ENCODE measurements at places on chromosomes 5 and 9.

DNA sequence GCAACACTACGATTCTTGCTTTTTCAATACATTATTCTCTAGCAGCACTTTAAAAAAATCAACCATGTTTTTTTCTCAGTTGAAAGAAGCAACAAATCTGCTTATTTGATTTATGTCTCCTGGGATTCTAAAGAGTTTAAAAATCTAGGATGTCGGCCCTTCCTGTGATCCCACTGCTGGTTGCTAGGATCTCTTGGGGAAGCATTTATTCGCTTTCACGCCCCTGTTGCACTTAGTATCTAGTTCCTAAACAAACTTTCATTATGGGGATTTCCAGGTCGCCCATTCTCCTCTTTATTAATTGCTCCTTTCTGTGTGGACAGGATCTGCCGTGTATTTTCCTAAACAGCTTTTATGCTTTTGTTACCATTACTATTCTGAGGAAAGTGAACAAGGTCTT, 313.5 kb downstream of the AGTPBP1 start:
- DNase-seq = no peak

GRCh38 chr5:15609076-15609725, 109.2 kb downstream of the FBXL7 start:
- DNase-seq = no peak

DNA sequence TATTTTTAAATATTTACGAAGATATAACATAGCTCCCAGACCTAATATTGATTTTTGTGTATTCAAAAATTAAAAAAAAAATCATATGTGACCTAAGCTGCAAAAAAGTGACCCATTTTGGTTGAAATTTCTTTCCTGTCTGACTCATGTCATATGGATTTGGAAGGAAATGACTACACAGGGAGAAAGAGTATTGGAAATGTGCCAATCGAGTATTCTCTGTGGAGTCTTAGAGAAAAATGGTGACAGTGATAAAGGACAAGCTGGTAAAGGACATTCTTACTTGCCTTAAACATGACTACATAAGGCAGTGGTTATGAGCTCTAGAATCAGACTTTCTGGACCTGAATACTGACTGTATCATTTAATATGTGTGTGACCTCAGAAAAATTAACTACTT, 262.9 kb upstream of the PTPRD start:
- DNase-seq = peak; percentile 56

DNA sequence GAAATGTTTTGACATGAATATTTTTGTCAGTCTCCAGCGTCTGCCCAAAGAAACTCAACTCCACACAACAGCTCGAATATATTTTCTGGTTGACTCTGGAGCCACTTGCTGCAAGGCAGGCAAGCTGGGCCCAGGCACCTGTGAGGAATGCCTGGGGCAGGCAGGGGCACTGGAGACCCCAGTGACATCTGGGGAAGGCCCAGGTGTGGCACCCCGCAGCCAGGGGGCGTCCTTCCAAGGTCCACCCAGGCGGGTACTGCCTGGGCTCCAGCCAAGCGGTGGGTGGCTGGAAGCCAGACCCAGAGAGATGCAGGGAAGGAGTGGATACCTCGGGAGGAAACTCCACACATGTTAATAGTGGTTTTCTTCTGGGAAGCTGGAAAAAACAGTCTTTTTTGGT, 125.9 kb downstream of the PHF2 start:
- DNase-seq = no peak

- DNase-seq = no peak
These were observed 301.5 kb upstream of the ACTBL2 start for GRCh38 chr5:57784121-57784520.

- DNase-seq = peak; percentile 40
These were observed 96.7 kb upstream of the FER start for GRCh38 chr5:108650997-108651396.

DNA sequence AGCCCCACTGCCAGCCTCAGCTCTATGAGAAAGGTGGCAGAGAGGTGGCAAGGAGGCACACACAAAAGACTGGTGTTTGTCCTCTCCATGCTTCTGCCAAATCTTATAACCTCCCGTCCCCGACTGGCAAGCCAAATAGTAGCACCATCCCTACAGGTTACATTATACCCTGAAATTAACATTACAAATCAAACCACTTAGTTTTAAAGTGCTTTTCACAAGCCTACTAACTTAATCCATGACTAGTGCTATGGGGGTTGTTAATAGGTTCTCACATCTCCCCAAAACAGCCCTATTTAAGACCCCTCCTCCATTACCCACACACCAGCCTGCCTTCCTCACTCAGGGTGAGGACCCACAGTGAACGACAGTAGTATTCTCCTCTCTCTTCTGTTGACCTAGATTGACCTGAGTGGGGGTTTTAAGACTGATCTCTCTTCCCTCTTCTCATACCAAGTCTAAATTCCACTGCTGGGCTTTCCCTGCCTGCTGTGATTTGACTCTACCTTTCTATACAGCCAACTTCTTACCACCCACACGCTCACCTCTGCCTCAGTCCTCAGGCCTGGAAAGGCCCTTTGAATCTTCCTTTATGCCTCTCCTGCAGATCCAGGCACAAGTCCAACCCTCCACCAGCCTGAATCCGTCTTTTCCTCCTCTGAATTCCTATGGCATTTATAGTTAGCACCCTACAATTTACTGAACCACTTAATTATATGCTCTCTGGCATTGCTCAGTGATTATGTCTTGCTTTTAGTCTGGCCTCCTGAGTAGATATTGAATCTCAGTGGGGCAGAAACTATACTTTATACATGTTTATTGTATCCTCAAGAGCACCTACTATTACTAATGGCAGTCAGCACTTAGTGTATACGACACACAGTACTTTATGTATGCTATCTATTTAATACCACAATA, 116.1 kb downstream of the TMEM174 start:
- DNase-seq = no peak

DNA sequence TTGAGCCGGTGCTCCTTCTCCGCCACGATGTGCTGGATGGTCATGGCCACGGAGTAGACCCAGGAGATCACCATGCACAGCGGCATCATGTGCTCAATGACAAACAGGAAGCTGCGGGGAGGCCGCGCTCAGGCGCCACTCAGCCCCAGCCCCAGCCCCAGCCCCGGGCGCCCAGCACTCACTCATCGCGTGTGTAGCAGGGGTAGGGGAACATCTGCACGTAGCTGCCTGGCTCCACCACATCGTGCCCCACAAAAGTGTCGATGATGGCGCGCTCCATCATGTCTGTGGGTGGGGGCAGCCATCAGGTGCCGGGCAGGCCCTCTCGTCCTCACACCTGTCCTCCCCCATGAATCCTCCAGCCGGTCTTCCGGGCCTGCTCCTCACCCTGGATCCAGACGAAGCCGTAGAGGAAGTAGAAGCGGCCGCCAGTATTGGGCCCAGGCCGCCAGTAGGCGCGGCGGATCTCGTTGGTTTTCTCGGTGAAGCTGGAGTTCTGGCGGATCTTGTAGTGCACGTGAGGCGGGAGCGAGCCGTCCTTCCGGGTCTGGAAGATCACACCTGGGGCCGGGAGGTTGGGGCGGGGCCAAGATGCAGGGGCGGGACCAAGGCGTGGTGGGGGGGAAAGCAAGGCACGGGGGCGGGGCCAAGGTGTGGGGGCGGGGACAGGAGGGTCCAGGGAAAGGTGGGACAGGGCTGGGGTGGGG, 10.1 kb downstream of the ABCA2 start:
- DNase-seq = no peak

- DNase-seq = peak; percentile 19
These were observed 41.6 kb upstream of the POU5F2 start for GRCh38 chr5:93782978-93783377.

DNA sequence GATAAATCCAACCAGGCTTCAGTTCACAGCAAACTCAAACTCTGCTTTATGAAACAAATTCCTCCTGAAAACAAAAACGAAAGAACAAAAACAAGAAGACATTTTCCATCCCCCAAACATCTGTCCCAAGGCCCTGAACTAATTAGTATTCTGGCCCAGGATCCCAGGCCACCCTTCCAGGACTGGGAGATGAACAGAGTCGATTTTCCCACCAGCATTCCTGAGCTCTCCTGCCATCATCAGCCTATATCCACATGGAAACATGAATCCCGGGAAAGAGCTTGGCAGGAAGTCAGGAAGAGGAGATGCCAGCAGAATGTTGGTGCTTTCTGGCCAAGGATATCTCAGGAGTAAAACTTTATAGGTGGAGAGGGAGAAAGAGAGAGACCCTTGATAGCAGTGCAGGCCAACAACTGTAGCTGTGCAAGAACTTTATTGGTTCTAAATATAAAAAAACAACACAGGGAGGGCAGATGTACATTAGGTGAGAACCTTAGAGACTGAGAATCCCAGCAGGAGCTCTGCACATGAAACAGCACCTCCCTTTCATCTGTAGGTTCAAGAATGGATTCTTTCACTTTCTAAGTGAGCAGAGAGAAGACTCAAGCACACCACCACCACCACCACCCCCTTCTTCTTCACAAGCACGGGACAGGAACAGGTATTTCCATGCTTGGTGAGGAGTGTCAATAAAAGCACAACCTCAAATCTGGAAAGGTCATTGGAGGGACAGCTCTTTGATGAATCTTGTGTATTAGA, 190.7 kb upstream of the TAS2R1 start:
- DNase-seq = no peak

DNA sequence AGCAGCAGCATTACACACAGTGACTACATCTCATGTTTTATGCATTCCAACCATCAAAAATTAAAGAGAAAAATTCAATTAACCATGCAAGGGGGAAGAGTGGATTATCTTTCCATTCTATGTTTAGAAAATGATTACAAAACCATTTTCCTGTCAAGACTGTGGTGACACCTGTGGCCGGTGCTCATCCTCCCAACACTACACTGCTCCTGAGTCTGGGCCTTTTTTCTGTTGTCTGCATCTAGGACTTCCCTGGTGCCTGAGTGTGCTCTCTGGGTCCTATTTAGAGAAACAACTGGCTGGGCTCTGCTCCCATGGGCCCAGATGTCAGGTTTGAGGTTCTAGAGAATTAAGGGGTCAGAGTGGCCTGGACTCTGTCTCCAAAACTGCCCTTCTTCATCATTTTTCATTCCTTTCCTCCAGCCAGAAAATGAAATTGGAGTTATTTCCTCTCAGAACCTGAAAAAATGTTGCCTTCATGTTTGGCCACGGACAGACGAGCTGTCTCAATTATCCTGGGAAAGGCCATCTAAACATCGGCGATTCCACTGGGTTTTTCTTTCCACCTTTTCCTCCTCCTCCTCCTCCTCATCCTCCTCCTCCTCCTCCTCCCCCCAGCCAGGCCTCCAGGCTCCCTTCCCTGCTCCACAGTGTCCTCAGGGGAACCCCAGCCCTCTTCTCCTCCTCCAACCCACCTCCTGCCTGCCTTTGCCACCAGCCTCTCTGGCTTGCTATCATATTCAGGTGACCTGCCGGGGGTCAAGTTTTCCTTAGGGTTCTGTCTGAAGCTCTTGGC, 11.4 kb upstream of the ARSI start:
- DNase-seq = peak; percentile 33

- no peak for DNase-seq
These were observed 796.5 kb downstream of the CDH12 start for GRCh38 chr5:22056601-22057000.

GRCh38 chr9:37184905-37185867, 64.8 kb downstream of the ZCCHC7 start:
- no peak for DNase-seq

- DNase-seq = no peak
These were observed 27.0 kb downstream of the PLPPR1 start for GRCh38 chr9:101055516-101055915.

DNA sequence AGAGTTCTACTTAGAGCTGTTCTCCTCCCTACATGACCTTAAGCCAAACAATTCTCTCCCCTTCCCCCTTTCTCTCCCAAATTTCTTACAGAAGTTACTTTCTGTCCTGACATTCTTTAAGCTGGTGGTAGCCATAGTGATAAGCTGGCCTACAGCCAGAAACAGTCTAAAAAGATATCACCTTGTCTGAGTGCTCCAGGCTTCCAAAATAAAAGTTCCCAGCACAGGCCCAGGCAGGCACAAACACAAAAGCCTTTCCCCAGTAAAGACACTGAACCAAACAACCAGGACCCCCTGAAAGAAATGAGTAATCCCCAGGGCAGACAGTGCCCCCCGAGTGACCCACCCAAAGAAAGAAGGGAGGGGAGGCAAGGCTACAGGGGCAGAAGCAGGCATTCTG, 19.2 kb downstream of the SIL1 start:
- DNase-seq = peak; percentile 38

DNA sequence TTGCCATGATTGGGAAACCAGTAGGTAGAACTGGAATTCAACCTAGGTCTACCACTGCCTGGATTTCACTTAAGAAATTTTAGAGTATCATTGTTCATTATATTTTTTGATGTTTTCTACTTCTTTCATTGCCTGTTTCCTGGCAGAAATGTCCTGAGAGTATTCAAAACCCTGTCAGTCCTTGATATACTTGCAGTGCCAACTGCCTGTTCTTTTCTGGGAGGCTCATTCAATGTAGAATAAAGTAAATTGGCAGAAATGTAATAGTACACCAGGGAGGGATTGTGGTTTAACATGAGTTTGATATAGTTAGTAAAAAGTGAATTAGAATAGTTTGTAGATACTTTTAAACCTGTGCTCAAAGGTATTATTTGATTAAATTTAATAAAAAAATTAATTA, 286.3 kb downstream of the FBXL7 start:
- DNase-seq = no peak

DNA sequence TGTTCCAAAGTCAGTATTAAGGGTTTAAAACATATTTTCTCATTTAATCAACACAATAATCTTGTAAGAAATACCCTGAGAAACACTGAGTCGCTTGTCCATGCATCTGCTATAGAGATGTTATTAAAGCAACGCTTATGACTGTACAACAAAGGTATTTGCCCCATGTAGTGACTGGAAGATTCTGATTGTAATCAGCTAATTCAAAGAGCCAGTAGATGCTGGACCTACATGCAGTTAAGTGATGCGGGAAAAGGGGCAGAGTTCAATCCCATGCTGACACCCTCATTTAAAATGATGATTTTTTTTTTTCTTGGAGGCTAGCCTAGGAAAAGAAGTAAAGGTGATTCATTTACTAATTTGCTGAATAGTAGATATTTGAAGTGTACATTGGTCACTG, 149.3 kb upstream of the MTAP start:
- DNase-seq = peak; percentile 56

- peak; percentile 72 for DNase-seq
These were observed 190.1 kb downstream of the GNA14 start for GRCh38 chr9:77457916-77458592.

- no peak for DNase-seq
These were observed 6.0 kb downstream of the DMRT1 start for GRCh38 chr9:847505-847904.

DNA sequence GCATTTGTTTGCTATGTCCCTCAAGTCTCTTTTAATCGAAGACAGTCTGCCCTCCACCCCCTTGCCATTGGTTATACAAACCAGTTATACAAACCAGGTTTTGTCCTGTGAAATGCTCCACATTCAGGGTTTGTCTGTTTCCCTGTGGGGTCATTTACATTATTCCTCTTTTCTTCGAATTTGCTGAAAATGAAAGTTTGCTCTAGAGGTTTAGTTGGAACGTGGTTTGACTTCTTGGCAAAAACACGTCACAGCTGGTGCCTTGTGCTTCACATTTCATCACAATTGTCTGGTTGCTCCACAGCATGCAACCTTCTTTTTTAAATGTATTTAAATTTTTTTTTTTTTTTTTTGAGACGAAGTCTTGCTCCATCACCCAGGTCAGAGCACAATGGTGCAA, 4.2 kb upstream of the HAVCR2 start:
- no peak for DNase-seq

- no peak for DNase-seq
These were observed 64.0 kb upstream of the PTGER4 start for GRCh38 chr5:40615586-40616170.

Measured in kidney tubule cell (primary cell).